ENCODE measurements at places on chromosomes 12 and 14.
A peak's percentile ranks its signal among the peaks of the same experiment; 100 is the strongest.

GRCh38 chr14:93832665-93833064 lies 44.4 kb upstream of the PRIMA1 start:
- no peak for DNase-seq

DNA sequence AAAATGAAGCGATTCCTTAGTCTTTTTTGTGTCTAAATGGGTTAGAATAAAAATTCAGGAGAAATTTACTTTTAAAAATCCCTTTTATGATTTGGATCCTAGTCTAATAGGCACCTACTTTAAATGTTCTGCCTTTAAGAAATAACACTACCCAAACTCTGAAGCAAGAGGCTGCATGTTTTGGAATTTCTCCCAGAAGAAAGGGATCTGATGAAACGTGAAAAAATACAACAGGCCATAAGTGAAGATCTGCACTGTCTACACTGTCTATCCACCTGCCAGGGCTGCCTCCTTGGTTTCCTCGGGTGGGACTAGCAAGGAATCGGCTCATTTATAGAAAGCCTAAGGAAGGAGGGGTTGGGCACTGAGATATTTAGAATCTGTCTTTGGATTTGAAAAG lies 22.1 kb downstream of the ACVR1B start:
- DNase-seq: no peak

DNA sequence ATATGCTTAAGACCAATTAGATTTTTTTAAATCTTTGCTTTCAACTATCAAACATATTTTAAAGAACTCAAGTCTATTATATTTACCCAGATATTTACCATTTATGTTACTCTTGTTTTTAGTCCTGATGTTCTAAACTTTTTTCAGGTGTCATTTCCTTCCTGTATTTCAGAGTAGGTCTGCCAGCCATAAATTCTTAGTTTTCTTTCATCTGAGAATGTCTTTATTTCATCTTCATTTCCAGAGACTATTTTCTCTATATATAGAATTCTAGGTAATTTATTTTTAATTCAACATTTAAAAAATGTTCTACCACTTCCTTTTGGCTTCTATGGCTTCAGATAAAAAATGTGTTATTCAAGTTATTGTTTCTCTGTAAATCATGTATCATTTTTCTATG lies 218.2 kb upstream of the AMIGO2 start:
- DNase-seq: no peak

DNA sequence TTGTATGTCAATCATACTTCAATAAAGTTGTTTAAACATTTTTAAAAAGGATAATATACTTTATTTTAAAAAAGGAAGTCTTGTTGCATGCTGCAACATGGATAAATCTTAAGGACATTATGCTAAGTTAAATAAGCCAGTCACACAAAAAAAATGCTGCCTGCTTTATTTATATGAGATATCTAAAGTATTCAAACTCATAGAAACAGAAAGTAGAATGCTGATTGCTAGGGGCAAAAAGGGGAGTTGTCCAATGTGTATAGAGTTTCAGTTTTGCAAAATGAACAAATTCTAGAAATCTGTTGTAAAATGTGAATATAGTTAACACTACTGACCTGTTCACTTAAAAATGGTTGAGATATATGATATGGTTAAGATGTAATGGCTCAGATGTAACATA lies 8.7 kb downstream of the KLRC4 start:
- DNase-seq: no peak

GRCh38 chr14:52949711-52950409 lies 990 bp downstream of the FERMT2 start:
- no peak for DNase-seq

DNA sequence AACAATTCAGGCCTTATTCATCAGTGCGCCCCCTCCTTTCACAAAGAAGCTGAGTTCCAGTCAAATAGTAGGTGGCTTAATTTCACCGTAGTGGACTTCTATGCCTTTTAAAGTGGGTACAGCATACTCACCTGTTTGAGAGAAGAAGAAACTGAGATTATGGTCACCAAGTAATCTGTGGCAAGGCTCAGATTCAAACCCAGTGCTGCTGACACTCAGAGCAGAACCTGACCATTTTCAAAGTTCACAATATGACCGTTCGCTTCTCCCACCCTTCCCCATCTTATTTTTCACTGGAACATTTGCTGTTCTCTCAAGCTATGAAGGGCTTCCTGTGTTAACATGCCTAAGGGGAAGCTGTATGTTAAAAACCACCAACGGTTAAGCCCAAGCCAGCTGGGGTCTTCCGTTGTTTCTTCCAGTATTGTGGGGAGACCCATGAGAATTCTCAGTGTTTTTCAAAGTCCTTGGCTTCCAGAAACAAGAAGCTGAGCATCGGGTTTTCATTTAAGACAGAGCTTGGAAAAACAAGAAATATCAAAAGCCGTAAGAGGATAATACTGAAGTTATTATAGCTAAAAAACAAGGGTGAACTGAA lies 6.1 kb upstream of the PSMA6 start:
- no peak for DNase-seq

DNA sequence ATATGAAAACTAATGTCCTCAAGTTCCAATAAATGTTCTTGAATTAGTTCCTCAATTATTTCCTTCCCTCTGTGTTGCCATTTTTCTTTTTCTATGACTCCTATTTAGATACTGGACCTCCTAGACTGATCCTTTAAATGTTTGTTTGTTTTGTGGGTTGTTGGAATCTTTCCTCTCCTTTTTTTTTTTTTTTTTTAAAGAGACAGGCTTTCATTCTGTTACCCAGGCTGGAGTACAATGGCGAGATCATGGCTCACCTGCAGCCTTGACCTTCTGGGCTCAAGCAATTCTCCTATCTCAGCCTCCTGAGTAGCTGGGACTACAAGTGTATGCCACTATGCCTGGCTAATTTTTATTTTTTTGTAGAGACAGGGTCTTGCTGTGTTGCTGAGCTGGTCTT lies 9.6 kb downstream of the PRKAG1 start:
- no peak for DNase-seq

DNA sequence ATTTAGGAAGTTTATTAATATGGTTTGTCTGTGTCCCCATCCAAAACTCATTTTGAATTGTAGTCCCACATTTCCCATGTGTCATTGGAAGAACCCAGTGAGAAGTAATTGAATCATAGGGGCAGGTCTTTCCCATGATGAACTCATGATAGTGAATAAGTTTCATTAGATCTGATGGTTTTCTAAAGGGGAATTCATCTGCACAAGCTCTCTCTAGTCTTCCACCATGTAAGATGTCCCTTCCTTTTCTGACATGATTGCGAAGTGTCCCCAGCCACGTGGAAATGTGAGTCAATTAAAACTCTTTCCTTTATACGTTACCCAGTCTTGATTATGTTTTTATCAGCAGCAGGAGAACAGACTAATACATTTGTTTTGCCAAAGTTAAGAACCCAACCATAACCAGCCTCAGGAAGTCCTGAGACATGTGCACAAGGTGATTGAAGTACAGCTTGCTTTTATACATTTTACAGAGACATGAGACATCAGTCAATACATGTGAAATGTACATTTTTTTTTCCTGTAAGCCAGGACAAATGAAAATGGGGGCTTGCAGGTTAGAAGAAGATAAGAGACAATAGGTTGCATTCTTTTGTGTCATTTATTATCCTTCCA lies 1136.7 kb downstream of the TMEM121 start:
- no peak for DNase-seq

GRCh38 chr12:11722071-11722470 lies 72.6 kb downstream of the ETV6 start:
- no peak for DNase-seq

GRCh38 chr12:1531153-1531653 lies 63.2 kb downstream of the FBXL14 start:
- no peak for DNase-seq

DNA sequence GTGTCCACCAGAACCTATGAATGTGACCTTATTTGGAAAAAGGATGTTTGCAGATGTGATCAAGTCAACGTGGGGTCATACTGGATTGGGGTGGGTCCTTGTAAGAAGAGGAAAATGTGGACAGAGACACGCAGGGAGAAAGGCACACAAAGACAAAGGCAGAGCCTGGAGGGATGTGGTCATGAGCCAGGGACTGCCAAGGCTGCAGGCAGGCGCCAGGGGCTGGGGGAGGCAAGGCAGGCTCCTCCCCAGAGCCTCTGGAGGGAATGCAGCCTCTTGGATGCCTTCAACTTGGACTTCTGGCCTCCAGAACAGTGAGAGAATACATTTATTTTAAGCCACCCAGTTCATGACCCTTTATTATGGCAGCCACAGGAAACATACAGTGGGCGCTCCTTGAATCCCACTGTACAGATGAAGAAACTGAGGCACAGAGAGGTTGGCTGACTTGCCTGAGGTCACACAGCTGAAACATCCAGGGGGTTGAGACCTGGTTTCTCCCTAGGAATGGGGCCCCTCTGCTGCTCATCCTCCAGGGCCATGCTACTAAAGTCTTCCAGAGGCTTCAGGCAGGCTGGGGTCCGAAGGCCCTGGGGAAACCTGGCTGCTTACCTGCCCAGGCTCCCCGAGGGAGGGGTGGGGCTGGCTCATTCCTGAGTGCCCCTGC lies 99.7 kb downstream of the RFLNA start:
- no peak for DNase-seq

DNA sequence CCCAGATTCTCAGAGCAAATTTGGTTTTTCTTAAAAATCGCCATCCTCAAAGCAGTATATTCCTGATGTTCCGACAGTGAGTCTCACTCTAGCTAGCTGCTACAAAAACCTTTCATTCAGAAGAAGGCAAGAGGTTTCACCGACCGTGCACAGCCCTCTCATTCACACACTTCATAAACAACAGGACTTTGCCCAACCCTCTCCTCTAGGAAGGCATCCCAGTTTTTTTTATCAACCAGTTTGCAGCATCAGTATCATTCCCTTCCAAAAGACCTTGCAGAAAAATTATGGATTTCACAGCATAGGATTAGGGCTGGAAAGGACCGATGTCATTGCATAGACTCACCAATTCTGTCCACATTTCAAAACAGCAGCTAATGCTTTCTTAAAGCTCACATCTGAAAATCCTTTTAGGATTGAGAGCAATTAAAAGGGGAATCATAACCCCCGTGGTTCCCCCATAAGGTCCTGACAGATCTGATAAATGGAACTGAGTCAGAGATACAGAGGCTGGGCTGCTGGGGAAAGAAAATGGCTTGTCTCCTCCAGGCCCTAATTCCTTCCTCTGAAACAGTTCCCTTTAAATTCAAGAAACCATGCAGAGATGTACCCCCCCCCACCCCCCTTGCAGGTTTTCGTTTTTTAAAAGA lies 597 bp downstream of the SVOP start:
- no peak for DNase-seq

- peak; percentile 11 for DNase-seq
These were observed 23.5 kb upstream of the AMN start for GRCh38 chr14:102898776-102899515.

- DNase-seq: no peak
These were observed 496.2 kb downstream of the EGLN3 start for GRCh38 chr14:33454707-33455106.

DNA sequence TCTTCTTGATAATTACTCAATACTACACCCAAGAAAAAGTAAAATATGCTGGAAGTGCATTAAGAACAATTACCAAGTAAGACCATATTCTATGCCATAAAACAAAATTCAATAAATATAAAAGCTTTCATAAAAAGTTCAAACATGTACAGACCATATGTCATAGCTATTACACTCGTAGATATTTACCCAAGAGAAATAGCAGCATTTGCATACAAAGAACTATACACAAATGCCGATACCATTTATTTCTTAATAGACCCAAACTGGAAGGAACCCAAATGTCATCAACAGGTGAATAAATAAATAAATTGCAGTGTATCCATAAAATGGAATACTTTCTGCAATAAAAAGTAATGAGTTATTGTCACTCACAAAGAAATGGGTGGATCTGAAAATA lies 78.3 kb upstream of the SLC16A7 start:
- no peak for DNase-seq

DNA sequence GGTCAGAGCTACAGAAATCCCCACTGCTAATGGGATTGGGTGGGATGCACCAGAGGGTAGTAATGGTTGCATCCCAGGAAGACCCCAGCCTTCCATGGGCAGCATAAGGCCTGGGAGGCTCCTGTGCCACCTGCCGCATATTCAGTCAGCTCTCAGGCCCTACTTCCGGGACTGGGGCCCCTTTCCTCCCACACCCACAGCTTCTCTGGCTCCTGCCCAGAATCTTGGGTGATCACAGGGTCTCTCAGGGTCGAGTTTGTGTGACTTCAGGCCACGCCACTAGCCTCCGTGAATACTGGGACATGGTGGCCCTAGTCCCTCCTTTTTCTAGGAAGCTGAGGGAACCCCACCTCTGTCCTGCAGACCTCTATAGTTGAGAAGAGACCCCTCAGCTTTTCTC lies 66.8 kb upstream of the RIN3 start:
- DNase-seq: no peak

GRCh38 chr12:52947738-52948423 lies 1.0 kb upstream of the KRT18 start:
- DNase-seq: no peak

- DNase-seq: no peak
These were observed 82.5 kb downstream of the ST8SIA1 start for GRCh38 chr12:22252057-22252456.

DNA sequence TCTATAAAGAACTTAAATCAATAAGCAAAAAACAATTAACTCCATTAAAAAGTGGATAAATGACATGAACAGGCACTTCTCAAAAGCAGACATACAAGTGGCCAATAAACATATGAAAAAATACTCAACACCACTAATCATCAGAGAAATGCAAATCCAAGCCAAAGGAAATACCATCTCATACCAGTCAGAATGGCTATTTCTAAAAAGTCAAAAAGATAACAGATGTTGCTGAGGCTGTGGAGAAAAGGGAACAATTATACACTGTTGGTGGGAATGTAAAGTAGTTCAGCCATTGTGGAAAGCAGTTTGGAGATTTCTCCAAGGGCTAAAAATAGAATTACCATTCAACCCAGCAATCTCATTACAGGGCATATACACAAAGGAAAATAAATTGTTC lies 234.5 kb upstream of the PLXNC1 start:
- no peak for DNase-seq

- no peak for DNase-seq
These were observed 8.0 kb upstream of the SCFD1 start for GRCh38 chr14:30614155-30614554.

Measured in NCI-H187 treated with DMSO at 0.1 percent for 48 hours (cell line).